ENCODE measurements at places on chromosomes 4 and X.

- peak; percentile 8 for DNase-seq
Measured at GRCh38 chr4:104475652-104476051, 19.0 kb downstream of the CXXC4 start.

DNA sequence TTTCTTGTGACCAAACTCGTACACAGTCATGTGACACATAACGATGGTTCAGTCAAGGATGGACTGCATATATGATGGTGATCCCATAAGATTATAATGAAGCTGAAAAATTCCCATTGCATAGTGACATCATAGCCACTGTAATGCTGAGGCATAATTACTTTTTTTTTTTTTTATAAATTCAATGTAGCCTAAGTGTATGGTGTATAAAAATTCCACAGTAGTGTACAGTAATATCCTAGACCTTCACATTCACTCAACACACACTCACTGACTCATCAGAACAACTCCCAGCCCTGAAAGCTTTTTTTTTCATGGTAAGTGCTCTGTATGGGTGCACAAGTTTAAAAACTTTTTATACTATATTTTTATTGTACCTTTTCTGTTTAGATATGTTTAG is 105.0 kb downstream of the AREG start:
- DNase-seq, result no peak

DNA sequence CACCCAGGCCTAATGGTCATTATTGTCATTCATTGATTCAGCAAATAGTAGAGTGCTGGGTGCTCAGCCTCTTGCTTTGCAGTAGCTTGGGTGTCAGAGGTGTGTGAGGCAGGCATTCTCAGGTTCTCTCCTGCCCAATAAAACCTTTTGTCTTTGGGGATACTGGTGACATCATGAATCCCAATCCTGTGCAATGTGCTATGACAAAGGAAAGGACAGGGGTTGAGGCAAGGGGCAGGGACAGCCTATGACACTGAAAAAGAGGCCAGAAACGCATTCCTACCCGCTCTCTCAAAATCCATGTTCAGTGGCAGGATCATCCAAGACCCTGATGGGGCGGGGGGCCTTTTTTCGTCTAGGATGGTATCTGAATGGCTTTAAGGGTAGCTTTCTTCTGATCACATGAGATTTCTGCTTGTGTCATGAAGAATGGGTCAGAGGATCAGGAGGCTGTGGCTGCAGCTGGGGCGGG is 1.5 kb upstream of the FAM193A start:
- peak; percentile 53 for DNase-seq

DNA sequence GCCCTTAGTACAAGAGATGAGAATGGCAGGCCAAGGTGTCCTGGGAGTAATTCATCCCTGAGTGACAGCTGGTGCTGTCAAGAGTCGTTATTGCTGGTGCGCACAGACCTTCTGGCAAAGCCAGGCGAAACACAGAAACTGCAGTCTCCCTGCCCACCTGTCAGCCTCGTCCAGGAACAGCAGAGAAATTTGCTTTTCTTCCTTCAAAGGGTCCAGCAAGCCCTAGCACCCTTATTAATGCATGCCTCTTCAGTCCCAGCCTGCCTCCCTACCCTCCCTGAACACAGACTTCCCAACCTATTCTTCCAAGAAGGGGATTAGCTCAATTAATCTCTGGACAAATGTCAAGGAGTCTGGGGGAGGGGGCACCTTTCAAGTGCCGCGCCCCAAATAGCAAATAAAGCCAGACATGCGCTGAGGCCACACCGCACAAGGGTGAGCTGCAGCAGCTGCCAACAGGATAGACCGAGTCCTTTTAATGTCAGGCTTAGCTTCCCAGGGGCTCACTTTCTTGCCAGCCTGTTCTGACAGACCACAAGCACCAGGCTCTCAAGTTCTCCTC is 250.7 kb upstream of the RASGEF1B start:
- no peak for DNase-seq

DNA sequence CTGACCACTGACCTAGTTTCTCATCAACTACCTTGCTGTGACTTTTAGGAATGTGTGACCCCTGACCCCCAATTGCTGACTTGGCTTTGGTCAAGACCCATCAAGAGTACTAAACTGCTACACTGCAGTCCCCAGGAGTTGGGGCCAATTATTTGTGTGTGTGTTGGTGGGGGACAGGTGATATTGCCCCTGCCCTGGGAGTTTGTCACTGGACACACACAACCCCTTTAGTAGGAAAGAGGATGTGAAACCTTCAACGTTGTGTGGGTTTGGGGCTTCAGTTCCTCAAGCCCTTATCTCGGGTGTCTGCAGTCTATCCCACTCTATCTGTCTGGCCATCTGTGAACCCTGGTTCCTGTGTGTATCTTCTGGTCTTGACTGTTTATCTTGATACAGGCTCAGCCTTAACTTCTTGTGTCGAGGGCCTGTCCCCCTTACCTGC is 6.5 kb downstream of the SASH3 start:
- DNase-seq, result no peak

DNA sequence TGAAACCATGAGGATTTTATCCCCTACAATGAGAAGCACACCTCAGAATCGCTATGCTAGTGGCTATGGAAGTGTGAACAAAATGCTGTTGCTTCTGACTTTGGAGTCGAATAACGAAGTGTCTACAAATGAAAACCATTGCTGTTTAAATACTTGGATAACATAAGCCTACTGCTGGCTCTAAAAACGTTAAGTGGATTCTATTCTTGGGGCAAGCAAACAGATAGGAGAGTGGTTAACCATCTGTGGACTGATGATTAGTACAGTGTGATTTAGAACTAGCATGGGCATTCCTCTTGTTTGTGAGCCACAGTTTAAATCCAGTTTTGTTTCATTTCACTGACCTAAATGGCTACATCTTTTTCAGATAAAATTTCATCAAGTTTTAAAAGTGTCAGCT is 109.7 kb upstream of the PNPLA4 start:
- DNase-seq, result no peak

DNA sequence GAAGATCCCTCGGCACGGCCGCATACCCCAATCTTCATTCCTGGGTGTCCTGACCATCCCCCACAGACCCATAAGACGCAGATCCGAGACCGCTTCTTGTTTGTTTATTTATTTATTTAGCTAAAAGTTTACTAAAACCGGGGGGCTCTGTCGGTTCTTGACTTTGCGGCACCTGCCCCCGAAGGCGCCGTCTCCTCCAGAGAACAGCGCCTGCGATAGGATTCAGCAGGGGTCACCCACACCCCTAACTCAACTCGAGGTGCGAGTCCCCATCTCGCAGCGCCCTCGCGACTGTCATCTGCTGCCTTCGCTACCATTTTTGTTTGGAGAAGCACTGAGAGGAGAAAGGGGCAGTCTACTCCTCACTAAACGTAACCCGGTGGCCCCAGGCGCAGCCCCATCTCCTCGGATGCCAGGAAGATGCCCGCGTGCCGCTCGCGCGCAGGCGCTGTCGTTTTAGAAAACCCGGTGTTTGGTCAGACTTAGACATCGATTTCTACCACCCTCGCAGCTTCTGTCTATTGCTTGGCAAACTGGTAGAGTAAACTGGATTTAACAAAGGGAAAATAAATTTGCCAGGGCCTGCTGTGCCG is 18.9 kb upstream of the GPR101 start:
- peak; percentile 69 for DNase-seq

Measured in H7 (cell line).